ENCODE measurements at places on chromosomes 7 and 10.

GRCh38 chr10:84138478-84139125, 707 bp upstream of the GHITM start:
- H3K27me3 ChIP-seq = no peaks in the 10 kb centered on the region
- peak overlapping the region; percentile 96 for H3K4me3 ChIP-seq
- DNase-seq = peak; percentile 7
- peaks cover 13% of the 10 kb centered on the region for H3K4me1 ChIP-seq

DNA sequence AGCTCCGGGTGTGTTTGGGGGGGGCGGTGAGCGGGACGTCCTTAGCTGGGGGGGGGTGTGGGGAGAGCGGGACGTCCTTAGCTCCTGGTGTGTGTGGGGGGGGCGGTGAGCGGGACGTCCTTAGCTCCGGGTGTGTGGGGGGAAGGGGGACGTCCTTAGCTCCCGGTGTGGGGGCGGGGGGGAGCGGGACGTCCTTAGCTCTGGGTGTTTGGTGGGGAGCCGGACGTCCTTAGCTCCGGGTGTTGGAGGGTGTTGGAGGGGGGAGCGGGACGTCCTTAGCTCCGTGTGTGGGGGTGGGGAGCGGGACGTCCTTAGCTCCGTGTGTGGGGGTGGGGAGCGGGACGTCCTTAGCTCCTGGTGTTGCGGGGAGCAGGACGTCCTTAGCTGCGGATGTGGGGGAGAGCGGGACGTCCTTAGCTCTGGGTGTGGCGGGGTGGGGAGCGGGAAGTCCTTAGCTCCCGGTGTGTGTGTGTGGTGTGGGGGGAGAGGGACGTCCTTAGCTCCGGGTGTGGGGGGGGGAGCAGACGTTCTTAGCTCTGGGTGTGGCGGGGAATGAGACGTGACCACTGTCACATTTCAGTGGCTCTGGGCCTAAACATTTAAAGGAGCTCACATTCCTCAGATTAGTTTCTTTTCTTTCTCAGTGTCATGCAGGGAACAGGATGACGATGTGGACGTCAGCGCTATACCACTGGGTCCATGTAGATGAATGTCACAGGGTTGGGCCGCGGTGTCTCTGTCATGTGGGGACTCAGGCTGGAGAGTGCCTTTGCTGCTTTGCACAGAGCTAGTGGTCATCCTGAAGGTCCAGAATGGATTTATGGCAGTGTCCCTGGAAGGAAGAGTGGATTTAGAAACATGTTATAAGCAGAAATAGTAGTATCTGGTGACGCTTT, 7.5 kb downstream of the DYNC2I1 start:
- H3K4me3 ChIP-seq = peak overlapping the region; percentile 4
- no peaks in the 10 kb centered on the region for H3K36me3 ChIP-seq
- peak overlapping the region; percentile 74 for H3K27ac ChIP-seq
- DNase-seq = peak; percentile 80

DNA sequence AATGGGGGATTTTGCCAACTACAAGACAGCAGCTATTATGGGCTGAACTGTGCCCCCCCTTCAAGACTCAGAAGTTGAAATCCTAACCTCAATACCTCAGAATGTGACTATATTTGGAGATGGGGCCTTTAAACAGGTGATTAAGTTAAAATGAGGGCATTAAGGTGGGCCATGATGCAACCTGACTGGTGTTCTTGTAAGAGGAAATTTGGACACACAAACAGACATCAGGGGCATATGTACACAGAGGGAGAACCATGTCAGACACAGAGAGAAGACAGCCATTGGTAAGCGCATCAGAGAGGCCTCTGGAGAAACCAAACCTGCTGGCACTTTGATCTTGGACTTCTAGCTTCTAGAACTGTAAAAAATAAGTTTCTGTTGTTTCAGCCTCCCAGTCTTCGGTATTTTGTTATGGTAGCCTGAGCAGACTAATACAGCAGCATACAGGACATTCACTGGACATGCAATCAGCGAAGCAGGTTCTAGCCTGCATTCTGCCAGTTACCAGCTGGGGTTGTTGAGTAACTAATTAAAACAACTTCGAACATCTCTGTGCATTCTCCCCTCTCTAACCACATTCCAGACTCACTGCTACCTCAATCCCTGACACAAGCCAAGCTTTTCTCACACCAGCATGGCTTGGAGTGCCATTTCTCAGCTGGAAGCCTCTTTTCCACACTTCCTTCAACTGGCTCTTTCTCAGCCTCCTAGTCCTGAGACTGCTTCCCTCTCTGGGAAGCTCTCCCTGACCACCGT, 141.4 kb downstream of the DOCK4 start:
- DNase-seq = no peak
- H3K27ac ChIP-seq = no peak overlapping the region

GRCh38 chr10:132659206-132660091, 121.9 kb downstream of the INPP5A start:
- H3K4me3 ChIP-seq = no peak overlapping the region
- no peak overlapping the region for H3K27ac ChIP-seq
- H3K4me1 ChIP-seq = peaks cover 50% of the 10 kb centered on the region
- no peaks in the 10 kb centered on the region for H3K27me3 ChIP-seq
- DNase-seq = peak; percentile 97

- no peak overlapping the region for H3K4me3 ChIP-seq
- H3K36me3 ChIP-seq = no peaks in the 10 kb centered on the region
- no peak overlapping the region for H3K27ac ChIP-seq
- H3K27me3 ChIP-seq = no peaks in the 10 kb centered on the region
- H3K4me1 ChIP-seq = peaks cover 10% of the 10 kb centered on the region
These were observed 39.3 kb downstream of the C1GALT1 start for GRCh38 chr7:7221599-7222038.

GRCh38 chr7:85950418-85950817, 693.3 kb upstream of the GRM3 start:
- DNase-seq = no peak
- H3K27me3 ChIP-seq = no peaks in the 10 kb centered on the region
- no peaks in the 10 kb centered on the region for H3K36me3 ChIP-seq
- H3K4me3 ChIP-seq = no peak overlapping the region
- no peaks in the 10 kb centered on the region for H3K4me1 ChIP-seq
- H3K27ac ChIP-seq = no peak overlapping the region

- H3K4me1 ChIP-seq = no peaks in the 10 kb centered on the region
- no peaks in the 10 kb centered on the region for H3K27me3 ChIP-seq
- peak; percentile 2 for DNase-seq
- no peak overlapping the region for H3K4me3 ChIP-seq
- H3K27ac ChIP-seq = no peak overlapping the region
These were observed 131.9 kb downstream of the CALCR start for GRCh38 chr7:93442478-93443224.

DNA sequence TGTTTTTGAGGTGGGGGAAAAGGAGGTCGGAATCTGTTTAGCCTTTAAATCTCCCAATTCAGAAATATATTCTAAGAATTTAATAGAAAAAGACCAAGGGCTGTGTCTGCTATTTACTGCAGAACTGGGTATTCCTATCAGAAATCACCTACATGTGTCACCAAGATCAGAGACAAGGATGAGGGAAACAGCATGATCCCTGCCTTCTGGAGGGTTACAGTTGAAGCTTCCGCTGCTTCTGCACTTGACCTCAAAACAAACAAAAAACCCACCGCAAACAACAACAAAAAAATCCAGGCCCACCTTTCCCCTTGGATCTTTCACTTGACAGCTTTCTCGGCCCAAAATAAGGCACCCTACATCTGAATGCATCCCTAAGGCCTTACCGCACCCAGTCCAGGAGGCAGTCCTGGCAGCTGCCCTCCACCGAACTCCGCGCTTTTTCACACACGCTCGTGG, 750 bp upstream of the CDK14 start:
- peaks cover 5% of the 10 kb centered on the region for H3K4me1 ChIP-seq
- no peaks in the 10 kb centered on the region for H3K36me3 ChIP-seq
- no peaks in the 10 kb centered on the region for H3K27me3 ChIP-seq
- H3K4me3 ChIP-seq = no peak overlapping the region
- peak overlapping the region; percentile 82 for H3K27ac ChIP-seq

GRCh38 chr10:59852670-59853069, 53.7 kb downstream of the CCDC6 start:
- no peak overlapping the region for H3K27ac ChIP-seq
- H3K36me3 ChIP-seq = no peaks in the 10 kb centered on the region
- no peak overlapping the region for H3K4me3 ChIP-seq
- H3K4me1 ChIP-seq = peaks cover 14% of the 10 kb centered on the region
- no peak for DNase-seq

DNA sequence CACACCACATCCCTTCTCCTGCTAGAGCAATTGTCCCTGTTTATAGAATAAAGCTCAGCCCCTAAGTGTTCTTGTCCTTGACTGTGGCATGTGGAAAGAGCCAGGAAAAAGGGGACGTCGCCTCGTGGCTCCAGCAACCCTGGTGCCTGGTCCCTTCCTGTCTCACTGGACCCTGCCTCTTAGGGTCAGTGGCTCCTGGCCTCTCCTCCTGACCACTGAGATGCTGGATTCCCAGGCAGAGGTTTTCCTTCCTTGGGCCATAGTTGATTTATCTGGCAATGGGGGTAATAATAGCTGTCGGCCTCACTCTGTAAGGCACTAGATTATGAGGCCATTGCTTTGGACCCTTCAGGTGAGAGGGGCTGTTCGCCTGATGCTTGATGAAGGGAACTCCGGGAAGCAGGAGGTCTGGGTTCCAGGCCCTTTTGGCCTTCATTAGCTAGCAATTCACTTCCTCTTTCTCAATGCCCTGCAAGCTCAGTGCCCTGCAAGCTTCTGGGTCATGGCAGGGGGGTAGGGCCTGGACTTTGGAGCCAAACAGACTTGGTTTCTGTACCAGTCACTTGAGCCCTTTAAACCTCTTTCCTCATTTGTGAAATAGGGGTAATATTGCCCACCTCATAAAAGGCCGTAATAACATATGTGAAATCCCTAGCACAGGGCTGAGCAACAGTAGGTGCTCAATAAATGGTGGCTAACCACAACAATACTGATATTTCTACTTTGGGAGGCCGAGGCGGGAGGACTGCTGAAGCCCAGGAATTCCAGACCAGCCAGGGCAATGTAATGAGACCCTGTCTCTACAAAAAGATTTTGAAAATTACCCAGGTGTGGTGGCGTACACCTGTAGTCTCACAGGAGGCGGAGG, 1.1 kb downstream of the ASL start:
- peak overlapping the region; percentile 86 for H3K4me3 ChIP-seq
- DNase-seq = no peak
- no peak overlapping the region for H3K27ac ChIP-seq
- H3K36me3 ChIP-seq = no peaks in the 10 kb centered on the region
- no peaks in the 10 kb centered on the region for H3K27me3 ChIP-seq

DNA sequence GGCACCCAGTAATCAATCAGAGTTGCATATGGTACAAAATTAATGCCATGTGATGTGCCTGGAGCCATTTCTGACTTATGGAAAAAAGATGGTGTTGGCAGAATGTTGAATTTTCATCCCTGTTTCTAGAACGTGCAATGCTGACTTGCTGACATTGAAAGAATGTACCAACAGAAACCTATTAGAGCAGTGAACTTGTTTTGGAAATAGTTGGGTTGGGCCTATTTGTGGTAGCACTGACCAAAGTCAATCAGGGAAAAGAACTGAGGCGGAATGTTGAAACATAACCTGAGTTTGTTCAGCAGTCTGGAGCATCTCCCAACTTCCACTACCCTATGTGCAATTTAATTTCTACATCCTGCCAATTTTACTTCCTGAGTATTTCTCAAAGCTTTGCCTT, 11.7 kb upstream of the KIAA1217 start:
- H3K36me3 ChIP-seq = no peaks in the 10 kb centered on the region
- H3K4me1 ChIP-seq = peaks cover 17% of the 10 kb centered on the region
- DNase-seq = no peak
- H3K27ac ChIP-seq = no peak overlapping the region

GRCh38 chr10:16182688-16183087, 254.1 kb upstream of the PTER start:
- no peak overlapping the region for H3K27ac ChIP-seq
- H3K27me3 ChIP-seq = no peaks in the 10 kb centered on the region
- no peak overlapping the region for H3K4me3 ChIP-seq
- no peaks in the 10 kb centered on the region for H3K4me1 ChIP-seq
- DNase-seq = no peak
- no peaks in the 10 kb centered on the region for H3K36me3 ChIP-seq

- no peaks in the 10 kb centered on the region for H3K27me3 ChIP-seq
- no peak overlapping the region for H3K4me3 ChIP-seq
- H3K4me1 ChIP-seq = no peaks in the 10 kb centered on the region
- no peak overlapping the region for H3K27ac ChIP-seq
- H3K36me3 ChIP-seq = no peaks in the 10 kb centered on the region
These were observed 79.7 kb downstream of the GNAT3 start for GRCh38 chr7:80432166-80432565.

DNA sequence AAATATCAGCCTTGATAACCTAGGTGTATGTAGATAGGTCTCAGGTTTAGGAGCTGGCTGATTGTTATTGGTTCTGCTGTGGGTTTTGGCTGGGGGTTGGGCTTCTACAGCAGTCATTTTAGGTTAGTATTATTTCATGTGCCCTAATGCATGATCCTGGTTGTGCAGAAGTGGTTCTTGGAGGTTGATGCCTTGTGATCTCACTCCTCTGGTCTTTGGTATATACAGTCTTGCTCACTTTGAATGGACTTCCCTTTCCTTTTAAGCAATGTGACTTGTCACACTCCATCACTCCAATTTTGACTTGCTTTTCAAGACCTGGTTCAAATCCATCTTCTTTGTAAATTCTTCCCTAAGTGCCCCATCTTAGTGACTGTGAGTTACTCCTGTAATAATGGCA, 188.9 kb downstream of the LRMDA start:
- no peaks in the 10 kb centered on the region for H3K36me3 ChIP-seq
- DNase-seq = no peak
- H3K4me3 ChIP-seq = no peak overlapping the region
- no peak overlapping the region for H3K27ac ChIP-seq

GRCh38 chr10:73848821-73849489, 25.4 kb downstream of the CAMK2G start:
- no peak overlapping the region for H3K27ac ChIP-seq
- H3K4me3 ChIP-seq = no peak overlapping the region
- peaks cover 4% of the 10 kb centered on the region for H3K4me1 ChIP-seq
- H3K36me3 ChIP-seq = peaks cover 13% of the 10 kb centered on the region
- H3K27me3 ChIP-seq = no peaks in the 10 kb centered on the region
- DNase-seq = peak; percentile 83

DNA sequence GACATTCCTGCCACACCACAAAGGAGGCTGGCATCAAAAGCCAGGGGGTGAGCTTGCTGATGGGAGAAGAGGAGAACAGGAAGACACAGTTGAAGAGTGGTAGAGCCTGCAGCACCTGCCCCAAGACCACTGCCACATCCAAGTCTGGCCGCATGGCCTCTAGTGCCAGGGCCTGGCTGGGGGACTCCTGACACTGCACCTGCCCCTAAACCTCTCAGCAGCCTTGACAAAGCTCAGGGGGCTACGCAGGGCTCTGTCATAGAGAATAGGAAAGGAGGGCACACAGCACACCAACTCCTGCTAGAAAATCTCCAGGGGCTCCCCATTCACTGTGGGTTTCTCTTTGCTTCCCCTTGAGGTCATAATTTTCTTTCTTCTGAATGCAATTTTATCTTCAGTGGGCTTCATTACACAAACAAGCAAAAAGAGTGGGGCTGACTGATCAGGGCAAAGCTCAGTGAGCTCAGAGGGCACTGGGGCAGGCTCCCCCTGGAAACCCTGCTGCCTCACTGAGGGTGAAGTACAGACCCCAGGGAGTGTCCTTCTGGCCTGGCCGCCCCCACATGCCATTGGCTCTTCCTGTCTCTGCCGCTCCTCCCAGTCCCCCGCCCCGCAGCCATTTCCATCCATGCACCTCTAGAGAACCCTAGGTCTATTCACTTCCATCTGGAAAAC, 37.2 kb downstream of the VOPP1 start:
- no peaks in the 10 kb centered on the region for H3K36me3 ChIP-seq
- H3K4me3 ChIP-seq = no peak overlapping the region
- H3K27me3 ChIP-seq = no peaks in the 10 kb centered on the region
- no peaks in the 10 kb centered on the region for H3K4me1 ChIP-seq
- no peak for DNase-seq
